ENCODE measurements at places on chromosomes 2 and 18.

- DNase-seq = no peak
These were observed 144.2 kb upstream of the CDH7 start for GRCh38 chr18:65606551-65607130.

- DNase-seq = no peak
These were observed 4.5 kb upstream of the PUM2 start for GRCh38 chr2:20355131-20355530.

DNA sequence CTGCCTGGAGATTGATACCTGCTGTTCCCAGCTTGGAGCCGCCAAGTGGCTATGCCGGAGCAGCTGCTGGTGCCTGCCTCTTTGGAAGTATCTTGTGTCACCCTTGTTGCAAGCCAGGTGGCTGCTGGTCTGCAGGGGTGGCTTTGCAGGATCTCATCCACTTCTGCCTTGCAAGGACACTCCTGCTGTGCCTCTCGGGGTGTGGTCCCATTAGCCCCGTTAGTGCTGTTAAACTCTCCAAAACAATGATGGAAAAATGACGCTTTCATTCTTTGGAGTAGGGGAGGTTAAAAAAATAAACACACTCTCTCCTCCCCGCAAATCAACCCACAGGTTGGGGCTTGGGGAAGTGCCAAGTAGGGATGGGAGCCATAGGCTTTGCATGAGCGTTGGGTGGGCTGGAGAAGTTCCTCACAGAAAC lies 352.8 kb downstream of the RNF144A start:
- no peak for DNase-seq

- no peak for DNase-seq
These were observed 93.4 kb downstream of the DOCK10 start for GRCh38 chr2:224948859-224949258.

- peak; percentile 46 for DNase-seq
These were observed 22.2 kb downstream of the KCNJ3 start for GRCh38 chr2:154720651-154721050.

GRCh38 chr18:26563024-26563423 lies 14.7 kb upstream of the KCTD1 start:
- no peak for DNase-seq

DNA sequence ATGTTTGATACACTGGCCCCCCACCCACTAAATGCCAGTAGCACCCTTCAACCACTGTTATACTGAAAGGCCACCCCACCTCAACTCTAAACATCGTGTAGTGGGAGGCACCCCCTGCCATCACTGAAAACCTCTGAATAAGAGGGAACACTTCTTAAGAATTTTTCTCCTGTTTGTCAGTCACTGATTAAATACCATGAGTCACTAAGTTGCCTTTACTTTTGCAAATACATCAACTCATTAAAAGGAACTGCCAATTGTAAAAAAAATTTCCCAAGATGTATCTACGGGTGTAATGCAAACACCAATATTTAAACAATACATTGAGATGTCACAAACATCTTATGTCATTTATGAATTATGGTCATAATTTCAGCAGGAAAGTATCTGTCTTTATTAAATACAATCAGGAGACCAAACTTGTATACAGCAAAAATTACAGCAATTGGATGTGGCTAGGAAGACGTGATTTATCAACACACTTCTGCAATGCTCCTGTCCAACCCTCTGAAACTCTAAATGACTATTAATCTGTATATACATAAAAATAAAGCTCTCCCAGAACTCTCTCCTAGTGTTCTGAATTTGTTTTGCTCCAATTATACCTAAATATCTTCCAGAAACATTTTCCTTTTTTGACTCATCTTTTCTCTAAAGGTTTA lies 144.1 kb upstream of the STK17B start:
- no peak for DNase-seq

- DNase-seq = no peak
These were observed 91.5 kb downstream of the ARHGEF33 start for GRCh38 chr2:38981003-38981669.

DNA sequence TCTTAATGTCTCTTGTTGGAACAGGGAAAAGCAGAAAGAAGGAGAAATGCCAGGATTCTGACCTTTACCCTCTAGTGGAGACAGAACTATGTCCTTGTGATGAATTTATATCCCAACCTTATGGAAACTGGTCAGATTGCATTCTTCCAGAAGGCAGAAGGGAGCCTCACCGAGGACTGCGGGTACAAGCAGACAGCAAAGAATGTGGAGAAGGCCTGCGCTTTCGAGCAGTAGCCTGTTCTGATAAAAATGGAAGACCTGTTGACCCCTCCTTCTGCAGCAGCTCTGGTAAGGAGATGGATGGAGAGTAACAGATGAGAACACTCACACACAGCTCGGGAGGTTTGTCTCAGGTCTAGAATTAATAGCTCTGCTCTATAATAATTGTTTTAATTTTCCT lies 552.7 kb upstream of the HNMT start:
- DNase-seq = no peak

DNA sequence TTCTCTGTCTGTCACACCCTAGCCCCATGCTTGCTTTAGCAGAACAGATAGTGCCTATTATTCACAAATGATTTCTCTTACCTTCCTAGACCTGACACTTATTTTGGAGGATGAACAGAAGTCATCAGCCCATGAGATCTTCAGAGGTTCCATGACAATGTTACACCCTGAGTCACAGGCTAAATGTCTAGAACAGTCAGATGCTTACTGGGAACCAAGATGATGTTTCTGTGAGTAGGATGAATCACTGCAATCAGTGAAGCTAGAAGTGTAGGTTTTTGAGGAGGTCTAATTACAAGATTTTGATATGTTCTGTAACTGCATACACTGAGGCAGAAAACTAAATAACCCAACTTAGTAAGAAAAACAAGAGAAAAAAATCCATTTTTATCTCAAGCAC lies 123.0 kb upstream of the THUMPD2 start:
- no peak for DNase-seq

DNA sequence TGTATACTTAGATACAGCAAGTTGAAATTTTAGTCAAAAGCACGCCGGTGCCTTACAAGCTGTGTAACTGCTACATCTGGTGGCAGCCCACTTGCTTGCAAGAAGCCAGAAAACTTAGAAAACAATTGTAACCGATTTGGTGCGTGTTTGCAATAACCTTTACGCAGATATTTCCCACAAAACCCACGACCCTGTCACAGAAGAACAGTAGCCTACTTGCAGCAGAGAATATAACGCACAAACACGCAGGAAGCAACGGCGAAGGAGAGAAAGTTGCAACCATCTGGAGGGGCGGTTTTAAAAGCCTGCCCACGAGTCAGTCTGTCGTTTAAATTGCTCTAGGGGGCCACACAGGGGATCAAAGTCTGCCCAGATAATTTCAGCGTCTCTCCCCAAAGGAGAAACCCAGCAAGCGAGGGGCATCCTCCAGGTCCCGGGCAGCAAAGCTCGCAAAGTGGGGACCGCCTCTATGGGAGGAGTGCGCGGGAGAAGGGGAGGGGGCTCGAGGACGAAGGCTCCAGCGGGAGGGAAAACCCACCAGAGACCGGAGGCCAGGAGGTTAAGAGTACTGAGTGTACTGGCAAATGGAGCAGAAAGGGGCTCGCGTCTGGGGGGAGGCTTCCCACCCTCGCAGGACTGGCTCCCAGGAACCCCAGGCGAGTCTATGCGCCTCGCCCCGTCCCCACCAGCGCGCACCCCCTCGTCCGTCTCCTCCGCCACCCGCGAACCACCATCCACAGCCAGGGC lies 1.1 kb downstream of the TLK1 start:
- DNase-seq = peak; percentile 65

- no peak for DNase-seq
These were observed 69.2 kb upstream of the ARL4C start for GRCh38 chr2:234565842-234566619.
